ENCODE measurements at places on chromosomes 7 and 10.

GRCh38 chr7:91194841-91195240, 69.4 kb upstream of the FZD1 start:
- DNase-seq: no peak

DNA sequence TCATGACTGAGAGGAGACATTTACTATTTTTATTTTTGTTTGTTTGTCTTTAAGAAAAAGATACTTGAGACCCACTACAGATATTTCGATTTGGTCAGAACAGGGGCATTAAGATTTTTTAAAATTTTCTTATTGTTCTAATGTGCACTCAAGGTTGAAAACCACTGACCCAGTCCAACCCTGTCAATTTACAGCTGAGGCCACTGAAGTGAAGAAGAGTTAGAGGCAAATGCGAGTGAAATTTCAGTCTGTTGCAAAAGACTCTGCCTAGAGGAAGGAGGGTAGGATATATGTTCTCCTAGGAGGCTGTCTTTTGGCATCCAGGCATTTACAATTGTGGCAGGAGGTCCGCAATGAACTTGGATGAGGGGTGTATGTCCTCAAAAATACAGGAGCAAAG, 396.3 kb downstream of the RPS24 start:
- no peak for DNase-seq

GRCh38 chr7:22001345-22002004, 55.8 kb upstream of the CDCA7L start:
- peak; percentile 66 for DNase-seq

DNA sequence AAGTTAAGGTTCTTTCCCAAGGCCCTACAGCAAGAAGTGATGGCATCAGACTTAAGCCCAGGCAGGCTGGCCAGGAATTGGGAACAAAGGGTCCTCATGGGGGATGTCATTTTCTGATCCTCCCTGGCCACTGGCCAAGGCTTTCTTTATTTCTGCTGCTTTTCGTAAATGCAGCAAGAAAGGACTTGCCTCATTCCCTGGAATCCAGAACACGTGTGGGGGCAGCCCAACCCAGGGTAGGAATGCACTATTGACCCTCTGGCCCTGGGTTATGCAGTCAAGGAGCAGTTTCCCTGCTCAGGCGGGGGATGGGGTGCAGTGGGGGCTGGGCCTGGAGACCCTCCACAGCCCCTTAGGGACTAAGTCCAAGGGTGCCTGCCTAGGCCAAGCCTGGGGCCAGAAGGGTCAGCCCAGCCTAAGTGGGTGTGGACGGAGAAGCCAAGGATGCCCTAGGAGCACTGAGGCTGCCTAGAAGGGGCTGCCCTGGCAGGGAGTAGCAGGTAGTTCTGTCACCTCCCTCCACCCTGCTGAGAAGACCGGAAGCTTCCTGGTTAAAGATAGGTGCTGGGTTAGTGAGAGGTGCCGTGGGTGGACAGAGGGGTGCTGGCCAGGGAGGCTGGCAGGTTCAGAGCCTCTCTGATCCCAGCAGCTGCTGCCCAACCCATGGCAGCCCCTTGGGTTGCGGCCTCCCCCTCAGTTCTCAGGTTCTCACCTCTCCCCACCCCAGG, 179.2 kb downstream of the SH3PXD2A start:
- DNase-seq: no peak

- DNase-seq: no peak
Observed at GRCh38 chr10:114498413-114499111, 94.3 kb upstream of the AFAP1L2 start.

DNA sequence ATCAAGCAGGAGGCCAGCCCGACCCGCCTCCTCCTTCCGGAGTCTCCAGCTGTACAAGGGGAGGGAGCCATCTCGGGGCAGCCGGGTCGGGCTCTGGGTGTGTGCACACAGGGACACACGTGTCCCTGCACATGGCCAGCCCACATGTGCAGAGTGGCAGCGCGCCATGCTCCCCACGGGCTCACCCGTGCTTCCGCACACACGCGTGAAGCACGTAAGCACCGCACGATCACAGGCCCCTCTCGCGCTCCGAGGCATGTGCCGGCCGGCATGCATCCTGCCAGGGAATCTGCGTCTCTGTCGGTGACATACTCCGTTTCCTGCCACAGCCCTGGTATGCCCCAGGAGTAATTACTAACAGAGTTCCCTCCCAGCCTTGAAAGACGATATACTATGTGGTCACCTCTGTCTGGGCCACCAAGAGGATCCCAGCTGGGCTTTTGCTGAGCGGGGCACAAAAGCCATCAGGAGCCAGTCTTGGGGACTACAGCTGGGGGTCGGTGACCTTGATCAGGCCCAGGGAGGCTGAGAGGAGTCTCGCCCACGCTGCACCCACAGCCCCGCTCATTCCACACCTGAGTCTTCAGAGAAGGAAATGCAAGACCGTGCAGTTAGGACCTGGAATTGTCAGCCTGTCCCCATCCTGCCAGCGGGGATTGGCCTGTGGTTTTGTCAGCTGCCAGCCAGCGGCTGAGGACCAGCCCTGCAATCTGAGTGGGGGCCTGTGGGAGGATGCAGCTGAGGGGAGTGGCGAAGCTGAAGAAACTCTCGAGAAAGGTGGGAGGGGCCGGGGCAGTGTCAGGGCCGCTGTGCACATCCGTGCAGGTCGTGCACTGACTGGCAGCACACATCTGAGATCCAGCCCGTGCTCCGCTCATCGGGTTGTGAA, 11.0 kb upstream of the LFNG start:
- peak; percentile 62 for DNase-seq

DNA sequence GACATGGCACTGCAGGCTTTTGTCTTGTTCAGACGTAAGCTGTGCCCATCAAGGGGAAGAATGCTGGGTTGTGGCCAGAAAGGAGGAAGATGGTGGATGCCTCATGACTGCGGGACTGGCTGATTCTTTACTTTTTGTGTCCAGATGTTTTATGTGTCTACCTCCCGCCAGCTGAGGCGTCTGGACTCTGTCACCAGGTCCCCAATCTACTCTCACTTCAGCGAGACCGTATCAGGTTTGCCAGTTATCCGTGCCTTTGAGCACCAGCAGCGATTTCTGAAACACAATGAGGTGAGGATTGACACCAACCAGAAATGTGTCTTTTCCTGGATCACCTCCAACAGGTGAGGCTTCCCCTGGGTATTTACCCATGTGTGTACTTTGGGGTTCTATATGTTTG, 53.5 kb downstream of the ABCC2 start:
- no peak for DNase-seq

- no peak for DNase-seq
Observed at GRCh38 chr10:61953183-61953582, 51.7 kb downstream of the ARID5B start.

All from K562 (cell line).